ENCODE measurements at places on chromosomes 2 and 18.

DNA sequence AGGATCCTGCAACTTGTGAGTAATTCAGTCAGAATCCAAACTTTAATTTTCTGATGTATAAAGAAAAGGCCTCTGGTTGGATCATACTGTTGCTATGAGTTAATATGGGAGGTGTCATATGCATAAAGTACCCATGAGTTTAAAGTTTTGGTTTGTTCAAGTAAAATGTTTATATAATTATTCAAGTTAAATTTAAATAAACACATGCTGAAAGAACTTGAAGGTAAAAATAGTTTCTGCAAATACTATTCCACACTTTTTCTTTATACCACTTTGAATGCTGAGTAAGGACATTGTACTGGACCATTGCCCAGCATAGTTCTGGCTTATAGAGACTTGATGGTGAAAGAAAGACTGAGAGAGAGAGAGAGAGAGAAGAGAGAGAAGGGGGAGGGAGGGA lies 30.7 kb downstream of the PKP4 start:
- no peak for DNase-seq

GRCh38 chr18:78773819-78774218 lies 205.8 kb upstream of the SALL3 start:
- no peak for DNase-seq

- no peak for DNase-seq
Observed at GRCh38 chr2:125822746-125823145, 833.2 kb upstream of the GYPC start.

DNA sequence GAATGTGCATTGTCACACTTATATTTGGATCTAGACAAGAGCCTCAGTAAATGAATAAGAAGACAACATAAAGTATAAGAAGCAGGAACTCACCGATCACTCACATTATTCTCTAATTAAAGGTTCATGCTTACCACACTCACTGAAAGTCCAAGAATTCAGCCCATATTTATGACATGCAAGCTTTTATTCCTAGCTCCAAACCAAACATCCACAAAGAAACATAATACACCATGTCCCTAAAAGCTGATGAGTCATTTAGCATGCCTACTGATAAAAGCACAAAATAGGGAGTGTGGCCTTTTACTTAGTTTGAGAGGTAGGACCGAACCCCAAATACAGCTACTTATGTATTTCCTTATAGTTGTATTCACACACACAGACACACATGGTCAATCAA lies 1094.6 kb upstream of the CDH2 start:
- no peak for DNase-seq

GRCh38 chr2:238684362-238685326 lies 163.2 kb upstream of the TWIST2 start:
- DNase-seq = no peak

- DNase-seq = no peak
Observed at GRCh38 chr2:241489088-241489487, 19.3 kb downstream of the STK25 start.

GRCh38 chr2:20164061-20164733 lies 60.7 kb downstream of the SDC1 start:
- no peak for DNase-seq

GRCh38 chr2:112692918-112693317 lies 27.9 kb upstream of the NT5DC4 start:
- DNase-seq = no peak

GRCh38 chr2:199258291-199258690 lies 199.4 kb downstream of the SATB2 start:
- no peak for DNase-seq

- DNase-seq = no peak
Observed at GRCh38 chr2:1687254-1687653, 57.1 kb downstream of the PXDN start.

- DNase-seq = no peak
Observed at GRCh38 chr2:216653093-216653799, 20.0 kb downstream of the IGFBP2 start.

GRCh38 chr2:197298609-197299008 lies 12.0 kb downstream of the ANKRD44 start:
- DNase-seq = no peak

- no peak for DNase-seq
Observed at GRCh38 chr18:79406708-79407107, 11.0 kb downstream of the NFATC1 start.

DNA sequence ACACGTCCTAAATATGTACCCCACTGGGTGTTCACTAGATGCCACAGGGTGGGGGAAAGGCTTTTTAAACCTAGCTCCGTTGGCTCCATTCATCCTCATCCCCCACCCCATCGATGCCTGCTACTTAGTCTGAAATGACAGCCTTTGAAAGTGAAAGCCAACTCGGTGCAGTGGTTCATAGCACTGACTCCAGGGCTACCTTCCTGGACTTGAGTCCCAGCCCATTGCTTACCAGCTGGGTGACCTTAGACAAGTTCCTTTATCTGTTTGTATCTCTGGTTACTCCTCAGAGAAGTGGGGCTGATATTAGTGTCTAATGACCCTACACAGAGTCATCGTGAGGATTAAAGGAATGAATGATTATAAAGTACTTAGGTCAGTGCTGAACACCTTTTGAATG lies 24.4 kb downstream of the EHD3 start:
- DNase-seq = no peak

- DNase-seq = no peak
Observed at GRCh38 chr2:151544449-151544848, 134.7 kb downstream of the RIF1 start.

GRCh38 chr2:1632002-1632348 lies 112.3 kb downstream of the PXDN start:
- no peak for DNase-seq

- no peak for DNase-seq
Observed at GRCh38 chr2:85926931-85927661, 38.3 kb upstream of the ST3GAL5 start.

DNA sequence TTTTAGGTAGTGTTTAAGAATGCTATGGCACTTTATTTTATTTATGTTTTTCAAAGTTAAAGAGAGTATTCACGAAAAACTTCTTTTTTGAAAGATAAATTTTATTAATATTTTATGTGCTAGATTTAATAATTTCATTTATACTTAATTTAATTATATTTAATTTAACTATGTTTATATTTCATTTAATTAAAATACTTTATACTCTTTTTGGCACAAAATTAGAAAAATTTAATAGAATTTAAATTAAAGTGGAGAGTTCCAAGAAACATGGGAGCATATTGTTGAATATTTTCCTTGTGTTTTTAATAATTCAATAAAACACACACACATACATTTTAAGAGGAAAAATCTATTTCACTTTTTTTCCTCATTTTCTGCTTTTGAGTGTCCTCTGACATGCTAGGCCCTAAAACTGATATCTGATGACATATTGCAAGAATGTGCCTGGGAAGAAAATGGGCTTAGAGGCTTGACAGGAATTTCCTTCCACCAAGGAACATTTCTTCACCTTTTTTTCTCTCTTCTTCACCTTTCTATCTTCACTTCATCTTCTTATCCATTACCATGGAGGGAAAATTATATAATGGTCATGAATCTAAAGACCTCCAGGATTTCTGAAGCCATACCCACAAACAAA lies 15.4 kb downstream of the ARHGAP28 start:
- DNase-seq = no peak

- DNase-seq = no peak
Observed at GRCh38 chr2:74439373-74439772, 2.4 kb downstream of the RTKN start.
